Uterus (tissue), 4 donors: ENCODE measurements at places on chromosomes 12 and 14. TPM values are rescaled to one million over a fixed set of nuclear protein-coding genes. Genes with fewer than 3 reads are reported as not detected.

PIK3C2G gene
- total RNA-seq, result not detected

RPS6KL1 gene
- total RNA-seq, result 0.26 TPM

HHIPL1 gene
- 1.5 TPM for total RNA-seq

PTPRB gene
- 87.6 TPM for total RNA-seq

SDSL gene
- not detected for total RNA-seq

- H3K4me1 ChIP-seq, result no peaks in the 10 kb centered on the region
- H3K27me3 ChIP-seq, result no peaks in the 10 kb centered on the region
- H3K36me3 ChIP-seq, result no peaks in the 10 kb centered on the region
- no peak for DNase-seq
These were observed 244.7 kb downstream of the MSRB3 start for GRCh38 chr12:65522956-65523860.

DNA sequence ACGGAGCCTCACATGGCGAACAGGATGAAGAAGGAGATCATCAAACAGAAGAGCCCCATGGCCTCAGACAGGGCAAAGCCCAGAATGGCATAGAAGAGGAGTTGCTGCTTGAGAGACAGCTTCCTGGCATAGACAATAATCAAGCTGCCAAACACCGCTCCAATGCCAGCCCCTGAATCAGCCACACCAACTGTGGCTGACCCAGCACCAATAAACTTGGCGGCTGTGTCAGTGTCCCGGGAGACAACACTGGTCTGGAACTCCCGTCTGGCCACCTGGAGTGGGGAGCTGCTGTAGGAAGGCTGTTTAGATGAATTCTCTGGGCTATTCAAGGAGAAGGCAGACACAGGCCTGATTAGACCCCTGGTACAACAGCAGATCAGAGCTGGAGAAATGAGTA, 100.1 kb downstream of the HEATR5A start:
- no peak overlapping the region for H3K4me3 ChIP-seq
- H3K4me1 ChIP-seq, result no peaks in the 10 kb centered on the region
- H3K36me3 ChIP-seq, result no peaks in the 10 kb centered on the region
- no peaks in the 10 kb centered on the region for H3K27me3 ChIP-seq
- no peak for DNase-seq
- no peak overlapping the region for H3K27ac ChIP-seq

GRCh38 chr12:125185740-125186470, 120.7 kb downstream of the AACS start:
- DNase-seq, result no peak
- H3K4me3 ChIP-seq, result peak within 1 kb of the TSS; percentile 8
- no peaks in the 10 kb centered on the region for H3K36me3 ChIP-seq
- H3K4me1 ChIP-seq, result peaks cover 13% of the 10 kb centered on the region
- H3K27ac ChIP-seq, result no peak within 1 kb of the TSS
- H3K27me3 ChIP-seq, result peaks cover 25% of the 10 kb centered on the region

GRCh38 chr12:124964836-124965462, 24.0 kb downstream of the DHX37 start:
- DNase-seq, result no peak
- no peaks in the 10 kb centered on the region for H3K4me1 ChIP-seq
- no peak overlapping the region for H3K27ac ChIP-seq
- H3K36me3 ChIP-seq, result no peaks in the 10 kb centered on the region

GRCh38 chr12:80230068-80230467, 130.7 kb downstream of the OTOGL start:
- DNase-seq, result no peak
- H3K36me3 ChIP-seq, result no peaks in the 10 kb centered on the region
- no peaks in the 10 kb centered on the region for H3K4me1 ChIP-seq
- H3K4me3 ChIP-seq, result no peak overlapping the region
- H3K27me3 ChIP-seq, result no peaks in the 10 kb centered on the region
- no peak overlapping the region for H3K27ac ChIP-seq

GRCh38 chr14:55752580-55753390, 172.8 kb downstream of the KTN1 start:
- H3K4me1 ChIP-seq, result no peaks in the 10 kb centered on the region
- no peak for DNase-seq
- no peak overlapping the region for H3K4me3 ChIP-seq
- H3K36me3 ChIP-seq, result no peaks in the 10 kb centered on the region

DNA sequence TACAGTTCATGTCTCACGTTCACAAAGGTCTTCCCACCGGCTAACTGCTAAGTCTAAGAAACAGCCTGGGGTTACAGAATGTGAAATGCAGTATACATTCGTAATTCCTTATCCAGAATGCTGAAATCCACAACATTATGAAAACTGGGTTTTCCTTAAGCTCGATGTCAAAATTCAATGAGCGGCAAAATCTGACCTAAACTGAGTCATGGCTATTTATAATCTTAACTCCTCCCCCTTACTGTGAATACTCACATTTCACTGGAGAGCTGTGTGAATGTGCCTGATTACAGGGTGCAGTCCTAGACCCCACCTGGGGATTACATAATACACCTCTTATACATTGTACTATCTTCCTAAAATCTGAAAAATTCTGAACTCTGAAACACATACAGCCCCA, 35.3 kb downstream of the STX2 start:
- no peaks in the 10 kb centered on the region for H3K36me3 ChIP-seq
- H3K27me3 ChIP-seq, result no peaks in the 10 kb centered on the region
- no peak overlapping the region for H3K4me3 ChIP-seq

DNA sequence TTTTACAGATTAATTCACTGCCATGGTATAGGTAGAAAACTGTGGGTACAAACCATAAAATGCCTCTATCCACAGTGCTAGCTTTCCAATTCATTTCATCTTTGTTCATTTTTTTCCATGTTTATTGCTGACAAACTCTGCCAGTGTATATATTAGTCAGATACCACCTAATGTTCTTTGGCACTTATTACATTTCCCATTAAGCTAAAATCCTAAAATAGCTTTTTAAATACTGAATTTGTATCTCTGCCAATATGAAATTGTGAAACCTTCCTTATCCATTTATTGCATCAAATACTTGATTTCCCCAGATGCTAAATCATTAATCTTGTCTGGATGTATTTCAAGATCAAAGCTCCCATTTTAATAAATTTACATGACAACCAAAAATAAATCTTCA, 150.1 kb upstream of the FSCB start:
- no peak overlapping the region for H3K27ac ChIP-seq
- no peaks in the 10 kb centered on the region for H3K4me1 ChIP-seq
- H3K36me3 ChIP-seq, result no peaks in the 10 kb centered on the region

DNA sequence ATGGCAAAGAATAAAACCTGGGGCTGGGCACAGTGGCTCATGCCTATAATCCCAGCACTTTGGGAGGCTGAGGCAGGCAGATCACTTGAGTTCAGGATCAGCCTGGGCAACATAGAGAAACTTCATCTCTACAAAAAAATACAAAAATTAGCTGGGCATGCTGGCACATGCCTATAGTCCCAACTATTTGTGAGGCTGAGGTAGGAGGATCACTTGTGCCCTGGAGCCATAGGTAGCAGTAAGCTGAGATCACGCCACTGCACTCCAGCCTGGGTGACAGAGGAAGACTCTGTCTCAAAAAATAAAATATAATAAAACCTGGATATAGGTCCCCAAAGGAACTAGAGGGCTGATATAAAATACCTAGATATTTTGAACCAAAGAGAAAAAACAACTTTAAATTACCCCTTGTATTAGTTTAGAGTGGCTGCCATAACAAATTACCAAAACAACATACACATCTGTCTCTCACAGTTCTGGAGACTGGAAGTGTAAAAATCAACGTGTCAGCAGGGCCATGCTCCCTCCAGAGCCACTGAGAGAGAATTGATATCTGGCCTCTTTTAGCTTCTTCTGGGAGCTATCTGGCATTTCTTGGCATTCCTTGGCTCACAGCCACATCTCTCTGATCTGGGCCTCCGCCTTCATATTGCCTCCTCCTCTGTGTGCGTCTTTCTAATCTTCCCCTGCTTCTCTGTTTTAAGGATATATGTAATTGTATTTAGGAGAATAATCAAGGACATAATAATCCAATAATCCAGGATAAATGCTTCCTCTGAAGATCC, 47.9 kb upstream of the ATF7IP start:
- H3K27ac ChIP-seq, result no peak overlapping the region
- H3K4me1 ChIP-seq, result no peaks in the 10 kb centered on the region
- H3K36me3 ChIP-seq, result no peaks in the 10 kb centered on the region
- no peaks in the 10 kb centered on the region for H3K27me3 ChIP-seq
- H3K4me3 ChIP-seq, result no peak overlapping the region

GRCh38 chr14:77843195-77843594, 43.3 kb downstream of the ADCK1 start:
- H3K4me3 ChIP-seq, result no peak overlapping the region
- H3K27ac ChIP-seq, result no peak overlapping the region
- DNase-seq, result no peak
- H3K4me1 ChIP-seq, result no peaks in the 10 kb centered on the region
- no peaks in the 10 kb centered on the region for H3K27me3 ChIP-seq

DNA sequence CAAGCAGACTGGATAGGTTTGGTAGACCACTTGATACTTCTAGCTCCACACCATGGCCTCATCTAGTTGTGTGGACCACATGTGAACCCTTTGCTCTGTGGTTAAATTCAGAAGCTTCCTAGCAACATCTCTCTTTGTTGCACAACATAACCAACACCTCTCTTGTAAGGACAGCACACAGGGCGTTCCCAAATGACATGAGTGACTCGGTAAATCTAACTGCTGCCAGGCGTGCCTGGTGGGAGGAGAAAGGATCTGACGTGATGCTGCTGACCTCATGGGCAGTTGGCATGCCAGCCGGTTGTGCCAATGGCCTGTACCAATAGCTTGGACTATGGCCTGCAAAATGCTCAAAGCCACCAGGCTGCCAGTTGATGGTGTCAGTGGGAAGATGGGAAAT, 93.8 kb downstream of the CPSF2 start:
- H3K27ac ChIP-seq, result no peak overlapping the region
- no peaks in the 10 kb centered on the region for H3K36me3 ChIP-seq
- no peak overlapping the region for H3K4me3 ChIP-seq
